ENCODE measurements at places on chromosomes 7 and 10.

- DNase-seq = peak; percentile 68
Measured at GRCh38 chr10:88478256-88478655, 104.9 kb downstream of the RNLS start.

GRCh38 chr10:131207176-131207575, 104.3 kb downstream of the TCERG1L start:
- DNase-seq = no peak

DNA sequence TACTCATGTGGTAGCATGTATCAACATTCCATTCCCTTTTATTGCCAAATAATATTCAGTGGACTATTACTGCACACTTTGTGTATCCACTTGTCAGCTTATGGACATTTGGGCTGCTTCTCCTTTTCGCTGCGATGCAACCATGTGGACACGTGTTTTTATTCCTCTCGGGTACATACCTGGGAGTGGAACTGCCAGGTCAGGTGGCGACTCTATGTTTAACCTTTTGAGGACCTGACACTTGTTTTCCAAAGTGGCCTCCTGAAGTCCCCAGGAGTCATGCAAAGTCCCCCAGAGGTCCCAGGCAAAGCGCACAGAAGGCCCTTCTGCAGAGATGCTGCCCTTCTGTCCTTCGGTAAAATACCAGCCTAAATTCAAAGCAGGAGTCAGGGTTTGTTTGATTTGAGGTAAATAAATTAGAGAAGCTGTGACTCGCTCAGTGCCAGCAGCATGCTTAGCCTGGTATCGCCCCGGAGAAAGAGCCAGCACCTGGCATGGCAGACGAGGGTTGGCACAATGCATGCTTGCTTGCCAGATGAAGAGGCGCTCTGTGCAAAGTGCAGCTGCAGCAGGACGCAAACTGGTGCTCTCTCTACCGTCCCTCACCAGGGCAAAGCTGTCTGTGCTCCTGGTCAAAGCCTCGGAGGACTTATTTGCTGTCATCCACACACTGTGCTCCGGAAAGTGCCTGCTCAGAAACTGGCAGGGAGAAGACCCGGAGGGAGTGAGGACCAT, 37.8 kb downstream of the HIPK2 start:
- DNase-seq = no peak

- no peak for DNase-seq
Measured at GRCh38 chr10:50648089-50648934, 24.6 kb upstream of the SGMS1 start.

DNA sequence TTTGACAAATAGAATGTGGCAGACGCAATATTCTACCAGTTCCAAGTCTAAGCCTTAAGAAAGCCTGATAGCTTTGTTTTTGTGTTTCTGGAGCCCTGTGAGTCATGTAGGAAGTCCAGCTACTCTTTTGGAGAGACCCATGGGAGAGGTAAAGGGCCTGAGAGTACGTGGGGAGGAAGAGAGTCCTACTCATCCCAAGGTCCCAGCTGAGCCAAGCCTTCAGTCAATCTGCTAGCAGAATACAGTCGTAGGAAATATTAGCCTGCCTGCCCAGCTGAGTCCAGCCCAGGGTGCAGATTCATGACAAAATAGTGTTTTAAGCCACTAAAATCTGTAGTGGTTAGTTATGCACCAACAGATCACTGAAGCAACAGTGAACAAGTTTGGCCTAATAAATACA, 9.0 kb upstream of the GNA12 start:
- no peak for DNase-seq

DNA sequence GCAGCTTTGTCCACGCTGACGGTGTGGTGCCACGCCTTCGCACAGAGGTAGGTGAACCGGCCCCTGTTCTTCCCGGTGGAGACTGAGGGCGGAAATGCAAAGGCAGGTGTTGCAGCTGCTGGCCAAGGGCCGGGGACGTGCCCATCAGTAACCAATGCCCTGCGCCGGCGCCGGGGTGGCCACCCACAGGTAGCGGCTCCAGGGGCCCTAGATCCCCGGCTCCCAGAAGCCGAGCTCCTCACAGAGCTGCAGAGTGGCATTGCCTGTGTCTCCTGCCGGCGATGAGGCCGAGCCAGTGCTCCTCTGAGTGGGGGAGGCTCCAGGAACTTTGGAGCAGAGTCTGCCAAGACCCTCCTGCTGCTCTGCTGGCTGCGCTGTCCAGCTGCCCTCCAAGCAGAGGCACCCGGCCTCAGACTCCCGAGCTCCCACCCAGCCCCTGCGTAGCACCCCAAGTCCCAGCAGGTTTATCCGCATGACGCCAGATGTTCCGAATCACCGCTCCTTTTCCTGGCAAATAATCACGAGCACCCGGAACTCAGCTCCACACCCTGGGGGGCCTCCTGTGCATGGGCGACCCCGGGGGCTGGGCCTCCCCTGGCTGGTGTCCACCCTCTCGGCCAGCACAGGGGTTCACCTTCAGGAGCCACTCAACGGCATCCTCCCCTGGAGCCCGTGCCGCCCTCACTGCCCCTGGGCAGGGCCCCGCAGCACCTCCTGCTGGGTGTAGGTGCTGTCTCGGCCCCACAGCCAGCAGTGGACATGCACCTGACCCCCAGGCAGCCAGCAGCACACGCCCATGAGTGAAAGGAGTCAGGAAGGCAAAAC, 22.1 kb downstream of the CFAP46 start:
- DNase-seq = no peak

- DNase-seq = peak; percentile 37
Measured at GRCh38 chr7:151705636-151706276, 171.2 kb downstream of the PRKAG2 start.

GRCh38 chr7:142961973-142962926, at the start of gene KEL:
TSS of gene KEL (minus strand) at chr7:142962363. CDS start at chr7:142962206, 157 bp downstream.
- no peak for DNase-seq

GRCh38 chr7:140559410-140559809, 80.1 kb upstream of the MKRN1 start:
- no peak for DNase-seq

DNA sequence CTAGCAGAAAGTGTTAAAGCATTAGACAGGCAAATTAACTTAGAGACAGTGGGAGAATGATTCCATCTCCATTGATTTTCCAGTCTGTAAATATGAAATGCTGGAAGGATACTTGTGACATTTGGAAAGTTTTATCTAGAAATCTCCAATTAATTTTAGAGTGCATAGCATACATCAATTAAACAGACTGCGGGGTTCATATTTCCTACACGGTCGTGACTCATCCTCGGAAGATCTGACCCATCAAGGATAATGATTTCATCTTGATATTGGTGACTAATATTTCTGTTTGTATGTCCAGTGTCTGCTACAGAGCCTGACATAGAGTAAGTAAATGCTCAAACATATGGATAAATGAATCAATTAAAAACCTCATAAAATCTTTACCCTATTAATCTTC, 474.9 kb downstream of the KCNMA1 start:
- DNase-seq = peak; percentile 84

DNA sequence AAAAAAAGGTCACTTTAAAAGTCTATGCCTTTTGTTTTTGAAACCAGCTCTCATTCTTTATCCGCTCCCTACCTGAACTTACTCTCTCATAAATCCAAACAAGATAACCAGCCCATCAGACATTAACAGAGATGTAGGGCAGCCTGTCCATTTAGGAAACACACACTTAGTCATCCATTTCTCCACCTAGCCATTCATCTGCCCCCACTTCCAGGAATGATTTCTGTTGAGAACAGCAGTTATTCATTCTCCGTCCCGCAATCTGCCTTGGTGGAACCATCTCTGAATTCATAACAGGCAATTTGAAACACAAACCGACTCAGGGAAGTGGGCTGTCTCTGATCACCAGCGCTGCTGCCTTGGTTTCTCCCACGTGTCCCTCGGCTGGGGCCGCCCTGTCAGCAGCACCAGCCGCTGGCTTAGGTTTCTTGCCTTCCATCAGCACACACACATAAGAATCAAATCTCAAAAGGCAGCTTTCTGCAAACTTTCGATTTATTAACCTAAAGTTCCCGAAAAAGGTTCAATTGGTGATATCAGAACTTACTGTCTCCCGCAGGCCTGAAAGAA, 528.2 kb upstream of the NRP1 start:
- no peak for DNase-seq

GRCh38 chr7:4775848-4776623, 613 bp downstream of the AP5Z1 start:
- no peak for DNase-seq

GRCh38 chr7:136079934-136080333, 102.8 kb upstream of the MTPN start:
- DNase-seq = no peak

- DNase-seq = no peak
Measured at GRCh38 chr10:93095225-93095624, 21.5 kb downstream of the CYP26A1 start.

DNA sequence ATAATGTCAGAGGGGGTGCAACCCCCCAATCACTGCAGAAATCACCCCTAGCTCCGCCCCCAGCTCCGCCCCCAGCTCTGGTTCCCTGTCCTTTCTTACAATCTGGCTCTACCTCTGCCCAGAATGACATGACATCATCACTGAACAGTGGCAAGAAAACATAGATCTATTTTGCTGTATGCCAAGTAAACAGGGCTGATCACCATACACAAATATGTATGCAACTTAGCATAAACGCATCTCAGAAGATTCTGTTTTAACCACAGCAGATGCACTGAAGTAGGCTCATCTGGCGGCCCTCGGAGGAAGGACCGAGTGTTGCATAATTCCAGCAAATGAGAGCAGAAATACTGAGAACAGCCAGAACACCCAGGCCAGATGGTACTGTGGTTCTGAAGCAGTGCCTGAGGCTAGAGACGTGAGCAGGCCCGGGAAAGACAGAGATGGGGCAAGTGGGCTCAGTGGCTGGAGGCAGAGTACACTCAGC, 293.3 kb upstream of the KLF14 start:
- DNase-seq = no peak

DNA sequence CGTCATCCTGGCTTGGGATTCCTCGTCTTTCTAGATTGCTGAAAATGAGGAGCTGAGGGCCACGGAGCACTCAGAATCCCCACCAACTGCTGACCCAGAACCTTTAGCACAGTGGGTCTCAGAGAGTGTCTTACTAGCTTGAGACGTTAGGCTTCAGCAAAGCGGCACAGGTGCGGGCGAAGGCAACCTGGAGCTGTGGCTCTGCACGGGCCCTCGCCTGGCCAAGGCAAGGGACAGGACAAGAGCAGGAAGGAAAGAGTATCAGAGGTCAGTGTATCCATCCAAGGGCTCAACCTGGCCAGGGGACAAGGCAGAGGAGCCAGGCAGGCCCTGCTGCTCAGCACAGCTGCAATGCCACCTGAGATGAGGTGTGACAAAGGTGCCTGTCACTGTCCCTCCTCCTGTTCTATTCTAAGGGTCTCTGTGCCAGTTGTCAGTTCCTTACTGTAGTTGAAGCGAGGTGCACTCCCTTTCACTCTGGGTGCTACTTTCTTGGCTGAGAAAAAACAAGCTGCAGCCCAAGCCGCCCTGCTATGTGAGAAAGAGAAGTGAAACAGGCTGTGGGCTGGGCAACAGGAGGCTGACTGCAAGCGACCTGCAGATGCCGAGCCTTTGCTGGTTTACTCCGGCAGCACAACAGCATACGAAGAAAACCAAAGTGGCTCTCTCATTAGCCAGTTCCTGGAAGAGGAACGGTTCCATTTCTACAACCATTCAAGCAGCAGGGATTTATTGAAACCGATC, 33.3 kb upstream of the KDM7A start:
- no peak for DNase-seq

- DNase-seq = no peak
Measured at GRCh38 chr7:55073051-55073511, 54.3 kb downstream of the EGFR start.
